Keratinocyte (primary cell): ENCODE measurements at places on chromosomes 3 and 15.

GRCh38 chr3:148021381-148021780 lies 612.2 kb downstream of the ZIC1 start:
- DNase-seq, result no peak

DNA sequence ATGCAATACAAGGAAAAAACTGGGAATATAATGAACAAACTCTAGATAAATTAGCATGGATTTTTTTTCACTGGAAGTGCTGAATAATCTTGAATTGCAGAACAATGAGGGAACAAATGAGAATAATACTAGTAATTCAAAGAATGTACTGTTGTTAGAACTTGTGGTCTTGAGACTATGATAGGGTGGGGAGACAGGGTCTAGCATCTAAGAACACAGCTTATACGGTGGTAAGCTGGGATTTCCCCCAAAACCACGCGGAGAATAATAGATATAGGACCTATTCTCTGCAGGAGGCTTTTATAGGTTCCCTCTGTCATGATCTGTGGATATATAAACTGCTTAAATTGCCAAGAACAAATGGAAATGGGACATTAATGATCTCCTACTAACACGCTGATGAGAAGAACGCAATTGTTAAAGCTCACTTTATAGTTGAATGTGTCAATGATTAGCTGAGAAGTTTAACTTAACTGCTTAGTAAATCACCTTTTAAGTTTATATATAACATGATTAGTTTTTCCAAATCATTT lies 692.3 kb downstream of the ZPLD1 start:
- DNase-seq, result no peak

DNA sequence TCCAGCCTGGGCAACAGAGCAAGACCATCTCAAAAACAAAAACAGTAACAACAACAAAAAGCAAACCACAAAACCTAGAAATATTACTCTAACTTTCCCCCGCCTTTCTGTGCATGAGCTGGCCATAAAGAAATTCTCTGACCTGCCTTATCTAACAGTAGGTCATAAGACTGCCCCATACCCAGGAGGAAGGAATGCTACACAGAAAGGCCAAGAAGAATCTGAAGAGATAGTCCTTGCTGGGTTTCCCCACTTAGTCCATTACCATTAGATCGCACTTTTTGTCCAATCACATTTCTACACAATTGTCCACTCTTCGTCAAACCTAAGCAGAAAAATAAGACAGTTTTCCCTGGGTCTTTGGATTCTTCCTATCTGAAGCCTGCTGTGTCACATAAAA lies 23.5 kb downstream of the CIAO2A start:
- DNase-seq, result no peak

- DNase-seq, result no peak
Measured at GRCh38 chr3:43785551-43785950, 94.8 kb downstream of the ABHD5 start.

- DNase-seq, result no peak
Measured at GRCh38 chr3:22713936-22714335, 489.2 kb upstream of the UBE2E2 start.

- no peak for DNase-seq
Measured at GRCh38 chr3:127077068-127077467, 94.2 kb downstream of the PLXNA1 start.

- DNase-seq, result no peak
Measured at GRCh38 chr3:17938313-17938712, 195.9 kb upstream of the TBC1D5 start.

GRCh38 chr3:187669675-187670504 lies at the start of gene SST:
SST (minus strand) TSS chr3:187670394; CDS start chr3:187670291, 103 bp downstream.
- no peak for DNase-seq

DNA sequence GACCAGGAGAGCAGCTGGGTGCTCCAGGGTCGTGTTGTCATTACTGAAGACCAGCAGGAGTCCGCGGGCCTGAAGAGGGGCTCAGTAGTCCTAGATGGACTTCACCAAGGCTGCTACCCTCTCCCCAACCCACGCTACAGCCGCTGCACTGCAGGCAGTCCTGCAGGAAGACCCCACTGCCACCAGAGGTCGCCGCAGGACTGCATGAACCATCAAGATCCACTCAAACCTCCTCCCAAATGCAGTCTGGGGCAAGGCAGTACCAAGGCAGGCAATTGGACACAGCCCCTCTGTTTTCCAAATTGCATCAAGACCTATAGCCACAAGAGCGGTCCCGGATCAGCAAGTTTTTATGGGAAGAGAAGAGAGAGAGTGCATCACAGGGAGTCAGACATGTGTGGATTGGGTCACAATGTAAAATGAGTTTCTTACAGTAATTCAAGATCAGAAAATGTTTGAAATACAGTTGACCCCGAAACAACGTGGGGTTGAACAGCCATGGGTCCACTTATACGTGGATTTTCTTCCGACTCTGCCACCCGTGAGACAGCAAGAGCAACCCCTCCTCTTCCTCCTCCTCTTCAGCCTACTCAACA lies 46.7 kb downstream of the DZIP1L start:
- DNase-seq, result no peak

- no peak for DNase-seq
Measured at GRCh38 chr3:42269647-42270046, 3.7 kb upstream of the CCK start.

GRCh38 chr3:150265305-150265704 lies 142.8 kb upstream of the TSC22D2 start:
- no peak for DNase-seq

GRCh38 chr15:96882121-96882772 lies 551.7 kb downstream of the NR2F2 start:
- no peak for DNase-seq

DNA sequence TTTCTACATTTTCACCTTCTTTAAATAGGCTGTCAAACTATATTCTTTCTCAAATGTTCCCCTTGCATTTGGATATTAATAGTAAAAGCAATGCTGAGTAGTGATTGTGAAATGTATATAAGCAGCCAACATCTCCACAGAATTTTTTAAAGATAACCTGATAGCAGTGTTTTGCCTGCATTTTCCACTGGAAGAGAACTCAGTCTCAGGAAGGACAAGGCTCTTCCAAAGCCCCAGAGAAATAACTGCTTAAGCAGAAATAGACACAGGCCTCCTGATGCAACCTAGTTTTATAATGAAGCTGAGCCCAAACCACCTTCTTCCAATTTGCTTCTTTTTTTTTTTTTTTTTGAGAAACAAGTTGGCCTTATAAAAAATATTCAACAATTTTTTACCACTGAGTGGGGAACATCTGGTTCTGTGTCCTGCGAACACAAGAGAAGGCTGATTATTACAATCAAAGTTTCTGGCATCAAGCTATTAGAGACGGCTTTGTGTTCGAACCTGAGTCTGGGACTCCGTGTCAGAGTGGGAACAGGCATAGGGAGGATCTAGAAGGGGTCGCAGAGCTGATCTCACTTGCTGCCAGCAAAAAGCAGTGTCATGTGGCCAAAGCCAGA lies 332.5 kb upstream of the TBL1XR1 start:
- no peak for DNase-seq

- DNase-seq, result peak; percentile 32
Measured at GRCh38 chr3:108420926-108421325, 89.5 kb downstream of the MYH15 start.

GRCh38 chr3:557972-558371 lies 361.4 kb downstream of the CHL1 start:
- no peak for DNase-seq

GRCh38 chr15:64026591-64026990 lies 19.7 kb downstream of the DAPK2 start:
- no peak for DNase-seq

GRCh38 chr3:133967992-133968892 lies 61.5 kb downstream of the SLCO2A1 start:
- DNase-seq, result no peak

DNA sequence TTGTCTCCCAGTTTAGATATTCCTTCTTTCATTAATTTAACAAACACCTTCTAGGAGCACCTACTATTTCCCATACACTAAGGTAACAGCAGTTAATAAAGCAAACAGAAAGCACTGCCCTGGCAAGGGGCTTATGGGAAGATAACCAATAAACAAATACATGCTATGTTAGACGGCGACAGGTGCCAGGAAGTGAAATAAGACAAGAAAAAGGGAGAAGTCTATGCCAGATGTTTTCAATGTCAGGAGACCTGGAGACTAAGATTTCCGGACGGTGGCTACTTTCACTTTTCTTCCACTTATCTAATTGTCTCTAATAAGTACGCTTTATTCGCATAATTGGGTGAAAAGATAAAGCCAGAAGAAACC lies 32.5 kb upstream of the ZNF445 start:
- DNase-seq, result no peak

GRCh38 chr3:167203062-167203461 lies 177.0 kb downstream of the ZBBX start:
- DNase-seq, result no peak

DNA sequence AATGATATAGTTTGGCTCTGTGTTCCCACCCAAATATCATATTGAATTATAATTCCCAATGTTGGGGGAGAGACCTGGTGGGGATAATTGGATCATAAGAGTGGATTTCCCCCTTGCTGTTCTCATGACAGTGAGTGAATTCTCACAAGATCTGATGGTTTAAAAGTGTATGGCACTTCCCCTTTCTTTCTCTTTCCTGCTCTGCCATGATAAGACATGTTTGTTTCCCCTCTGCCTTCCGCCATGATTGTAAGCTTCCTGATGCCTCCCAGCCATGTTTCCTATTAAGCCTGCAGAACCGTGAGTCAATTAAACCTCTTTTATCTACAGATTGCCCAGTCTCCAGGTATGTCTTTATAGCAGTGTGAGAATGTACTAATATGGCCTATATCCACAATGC lies 126.7 kb upstream of the GMNC start:
- DNase-seq, result no peak
